ENCODE measurements at places on chromosomes 16 and 17.

DNA sequence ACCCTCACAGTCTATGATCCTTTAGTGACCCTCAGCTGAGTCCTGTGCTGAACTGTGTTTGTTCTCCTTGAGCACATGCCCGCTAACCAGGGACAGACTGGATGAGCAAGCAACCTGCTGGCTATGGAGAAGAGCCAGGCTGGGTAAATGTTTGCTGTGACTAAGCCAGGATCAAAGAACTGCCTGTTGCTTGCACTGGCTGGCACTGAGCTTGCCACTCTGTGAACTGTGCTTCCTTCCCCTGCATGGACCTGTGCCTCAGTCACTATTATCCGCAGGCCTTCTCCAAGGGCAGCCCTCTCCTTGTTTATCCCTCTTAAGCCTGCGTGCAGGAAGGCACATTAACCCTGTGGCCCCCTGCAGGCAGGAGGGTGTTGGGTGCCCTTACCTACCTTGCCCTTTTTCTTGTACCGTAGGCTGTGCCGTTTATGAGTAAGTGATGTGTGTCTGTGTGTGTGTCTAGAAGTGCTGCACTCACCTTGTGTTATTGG lies 7.4 kb downstream of the PNPO start:
- DNase-seq: no peak

GRCh38 chr17:83006515-83007455 lies 72.6 kb upstream of the METRNL start:
- no peak for DNase-seq

GRCh38 chr17:21078016-21078780 lies 35.4 kb upstream of the USP22 start:
- DNase-seq: no peak

GRCh38 chr17:40726919-40727318 lies 23.4 kb upstream of the KRT24 start:
- no peak for DNase-seq

DNA sequence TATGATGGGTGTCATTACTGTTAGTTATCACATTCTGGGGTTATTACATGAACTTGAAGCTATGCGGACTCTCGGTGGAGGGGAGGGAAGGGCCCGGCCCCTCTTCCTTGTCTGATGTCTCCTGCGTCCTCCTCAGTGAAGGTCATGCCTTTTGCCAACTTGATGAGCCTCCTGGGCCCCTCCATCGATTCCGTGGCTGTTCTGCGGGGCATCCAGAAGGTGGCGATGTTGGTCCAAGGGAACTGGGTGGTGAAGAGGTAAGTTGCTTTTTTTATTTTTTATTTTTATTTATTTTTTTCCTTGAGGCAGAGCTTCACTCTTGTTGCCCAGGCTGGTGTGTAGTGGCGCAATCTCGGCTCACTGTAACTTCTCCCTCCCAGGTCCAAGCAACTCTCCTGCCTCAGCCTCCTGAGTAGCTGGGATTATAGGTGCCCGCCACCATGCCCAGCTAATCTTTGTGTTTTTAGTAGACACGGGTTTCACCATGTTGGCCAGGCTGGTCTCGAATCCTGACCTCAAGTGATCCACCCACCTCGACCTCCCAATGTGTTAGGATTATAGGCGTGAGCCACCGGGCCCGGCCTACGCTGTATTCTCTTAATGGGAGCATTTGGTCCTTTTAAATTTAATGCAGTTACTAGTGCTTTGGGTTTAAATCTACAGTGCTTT lies 21.6 kb downstream of the POLR3E start:
- peak; percentile 32 for DNase-seq

- DNase-seq: no peak
These were observed 137.0 kb downstream of the ANKFN1 start for GRCh38 chr17:56290101-56290801.

- DNase-seq: no peak
These were observed 59.3 kb downstream of the ASIC2 start for GRCh38 chr17:33233811-33234177.

DNA sequence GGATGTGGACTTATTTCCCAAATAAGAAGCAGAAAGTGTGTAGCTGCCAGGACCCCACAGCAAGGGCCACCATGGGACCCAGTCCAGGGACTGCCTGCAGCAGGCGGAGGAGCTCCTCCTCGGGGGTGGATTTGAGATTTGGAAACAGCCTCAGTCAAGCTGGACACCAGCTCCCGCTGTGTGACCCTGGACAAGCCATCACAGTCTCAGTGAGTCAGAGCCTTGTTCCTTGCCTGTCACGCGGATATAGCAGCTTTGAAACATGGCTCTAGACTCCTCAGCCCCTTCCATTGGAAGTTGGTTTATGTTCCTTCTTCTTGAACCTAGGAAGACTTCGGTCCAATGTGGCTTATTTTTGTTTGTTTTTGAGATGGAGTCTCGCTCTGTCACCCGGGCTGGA lies 12.5 kb upstream of the DPEP1 start:
- no peak for DNase-seq

GRCh38 chr16:87621976-87622713 lies 19.8 kb downstream of the JPH3 start:
- no peak for DNase-seq

GRCh38 chr17:48576479-48577309 lies 1.5 kb downstream of the HOXB4 start:
- no peak for DNase-seq

- DNase-seq: no peak
These were observed 33.6 kb downstream of the MEOX1 start for GRCh38 chr17:43628089-43628650.

DNA sequence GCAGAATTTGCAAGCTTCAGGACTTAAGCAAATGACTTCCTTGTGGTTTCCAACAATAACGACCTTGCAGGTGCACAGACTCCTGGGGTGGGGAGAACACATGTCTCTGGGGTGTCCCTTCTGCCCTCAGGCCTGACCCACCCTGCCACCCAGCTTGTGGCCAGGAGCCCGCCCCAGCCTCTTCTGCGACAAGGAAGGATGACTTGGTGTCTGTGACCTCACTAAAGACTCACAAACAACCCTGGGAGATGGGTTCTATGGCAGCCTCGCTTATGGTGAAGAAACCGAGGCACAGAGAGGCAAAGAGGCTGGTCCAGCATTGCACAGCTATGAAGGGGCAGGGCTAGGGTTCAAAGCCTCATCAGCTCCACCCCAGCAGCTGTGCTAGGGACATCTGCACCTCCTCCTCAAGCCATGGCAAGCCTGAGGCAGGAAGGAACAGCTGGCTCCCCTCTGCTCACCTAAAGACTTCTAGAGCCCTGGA lies 2.6 kb downstream of the ATP2A3 start:
- DNase-seq: no peak

- no peak for DNase-seq
These were observed 2.0 kb downstream of the CCDC102A start for GRCh38 chr16:57534337-57534880.

- DNase-seq: no peak
These were observed 1.6 kb downstream of the FHOD1 start for GRCh38 chr16:67245674-67246080.

DNA sequence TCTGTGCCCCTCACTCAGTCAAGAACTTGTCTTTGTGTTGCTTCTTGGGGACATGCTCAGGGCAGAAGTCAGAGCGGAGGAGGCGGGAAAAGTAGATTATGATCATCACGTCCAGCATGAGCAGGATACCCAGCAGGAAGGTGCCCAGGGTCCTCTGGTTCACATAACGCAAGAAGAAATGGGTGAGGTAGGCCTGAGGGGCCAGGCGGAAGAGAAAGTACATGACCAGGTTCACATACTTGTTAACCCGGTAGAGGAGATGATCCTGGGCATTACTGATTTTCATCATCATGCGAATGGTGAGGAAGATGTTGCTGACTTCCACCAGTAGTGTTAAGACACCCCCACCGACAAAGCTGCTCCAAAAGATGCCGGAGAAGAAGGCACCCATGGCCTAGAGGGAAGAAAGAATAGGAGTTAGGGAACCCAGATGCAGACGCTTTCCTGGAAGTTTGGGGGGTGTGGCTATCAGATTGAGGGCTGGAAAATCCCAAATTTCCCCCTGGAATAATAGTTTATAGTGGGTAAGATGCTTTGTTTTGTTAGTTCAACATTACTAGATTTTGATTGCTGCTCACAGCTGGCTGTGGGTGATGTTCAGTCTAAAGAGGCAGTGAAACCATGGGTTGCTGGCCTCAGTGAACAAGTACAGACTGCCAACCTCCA lies 1.4 kb downstream of the TLCD1 start:
- DNase-seq: no peak

Data from stimulated activated CD4-positive, alpha-beta T cell treated with anti-CD3 and anti-CD28 coated beads, Interleukin-4, amount 100 ng/mL, for 4 hours (primary cell).